ENCODE measurements at places on chromosomes 11 and 22.

DNA sequence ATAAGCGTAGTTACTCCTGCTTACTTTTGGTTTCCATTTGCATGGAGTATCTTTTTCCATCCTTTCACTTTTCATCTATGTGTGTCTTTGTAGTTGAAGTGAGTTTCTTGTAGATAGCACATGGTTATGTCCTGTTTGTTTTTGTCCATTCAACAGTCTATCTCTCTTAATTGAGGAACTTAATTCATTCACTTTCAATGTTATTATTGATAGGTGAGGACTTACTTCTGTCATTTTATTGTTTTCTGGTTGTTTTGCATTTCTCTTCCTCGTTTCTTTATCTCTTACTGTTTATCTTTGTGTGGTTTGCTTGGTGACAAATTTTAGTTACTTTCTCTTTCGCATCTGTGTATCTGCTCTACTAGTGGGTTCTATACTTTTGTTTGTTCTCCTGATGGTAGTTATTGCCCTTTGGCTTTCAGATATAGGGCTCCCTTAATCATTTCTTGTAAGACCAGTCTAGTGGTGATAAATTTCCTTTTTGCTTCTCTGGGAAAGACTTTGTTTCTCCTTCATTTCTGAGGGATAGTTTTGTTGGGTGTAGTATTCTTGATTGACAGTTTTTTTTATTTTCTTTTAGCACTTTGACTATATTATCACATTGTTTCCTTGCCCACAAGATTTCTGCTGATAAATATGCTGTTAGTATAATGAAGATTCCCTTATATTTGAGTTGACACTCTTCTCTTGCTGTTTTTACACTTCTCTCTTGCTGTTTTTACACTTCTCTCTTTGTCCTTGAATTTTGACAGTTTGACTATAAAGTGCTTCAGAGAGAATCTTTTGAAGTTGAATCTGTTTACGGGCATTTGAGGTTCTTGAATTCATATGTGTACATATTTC, 9.0 kb upstream of the RAG1 start:
- no peak for DNase-seq

- DNase-seq: no peak
Observed at GRCh38 chr11:103844327-103845215, 191.9 kb upstream of the DDI1 start.

- DNase-seq: peak; percentile 88
Observed at GRCh38 chr22:32103658-32104315, 55.3 kb downstream of the C22orf42 start.

DNA sequence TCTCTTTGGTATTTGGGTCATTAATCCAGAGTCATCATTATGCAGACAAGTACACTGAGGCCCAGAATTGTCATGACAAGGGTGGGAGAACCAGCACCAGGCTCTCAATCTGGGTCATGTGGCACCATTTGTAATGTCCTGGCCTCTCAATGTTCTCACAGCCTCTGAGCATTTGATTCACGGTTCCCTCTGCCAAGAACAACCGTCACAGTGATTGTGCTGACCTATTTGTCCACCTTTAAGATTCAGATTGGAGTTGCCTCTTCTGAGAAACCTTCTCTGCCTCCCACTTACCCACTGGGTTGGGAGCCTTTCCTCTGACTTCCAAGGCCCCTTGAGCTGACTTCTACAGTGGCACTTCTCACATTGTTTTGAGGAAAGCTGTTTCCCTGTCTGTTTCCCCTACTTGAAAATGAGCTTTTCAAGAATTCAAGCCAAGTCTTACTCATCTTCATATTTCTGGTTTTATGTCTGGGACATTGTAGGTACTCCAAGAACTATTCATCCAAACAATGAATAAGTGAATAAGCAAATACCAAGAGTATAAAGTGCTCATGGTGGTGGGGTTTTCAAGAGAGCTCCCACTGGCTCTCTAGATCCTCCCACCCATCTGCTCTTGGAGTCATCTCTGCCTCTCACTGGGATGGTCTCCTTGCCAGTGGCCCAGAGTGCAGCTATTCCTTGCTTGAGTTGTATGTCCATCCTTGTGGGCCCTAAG, 126.4 kb upstream of the E2F8 start:
- DNase-seq: no peak

DNA sequence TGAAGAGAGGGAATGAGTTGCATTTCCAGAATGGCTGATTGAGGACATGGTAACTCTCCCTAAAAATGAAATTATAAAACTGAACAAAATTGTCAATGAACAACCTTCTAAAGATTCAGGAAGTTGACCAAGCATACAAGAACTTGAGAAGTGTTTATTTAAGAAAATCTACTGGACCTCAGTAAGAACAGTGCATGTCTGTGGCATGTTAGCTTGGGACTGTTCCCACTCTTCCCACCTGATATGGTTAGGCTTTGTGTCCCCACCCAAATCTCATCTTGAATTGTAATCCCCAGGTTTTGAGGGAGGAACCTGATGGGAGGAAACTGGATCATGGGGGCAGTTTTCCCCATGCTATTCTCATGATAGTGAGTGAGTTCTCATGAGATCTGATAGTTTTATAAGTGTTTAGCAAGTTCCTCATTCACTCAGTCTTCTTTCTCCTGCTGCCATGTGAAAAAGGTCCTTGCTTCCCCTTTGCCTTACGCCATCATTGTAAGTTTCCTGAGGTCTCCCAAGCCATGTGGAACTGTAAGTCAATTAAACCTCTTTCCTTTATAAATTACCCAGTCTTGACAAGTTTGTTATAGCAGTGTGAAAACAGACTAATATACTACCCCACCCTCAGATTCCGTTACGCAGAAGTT, 15.4 kb downstream of the MS4A13 start:
- DNase-seq: no peak

DNA sequence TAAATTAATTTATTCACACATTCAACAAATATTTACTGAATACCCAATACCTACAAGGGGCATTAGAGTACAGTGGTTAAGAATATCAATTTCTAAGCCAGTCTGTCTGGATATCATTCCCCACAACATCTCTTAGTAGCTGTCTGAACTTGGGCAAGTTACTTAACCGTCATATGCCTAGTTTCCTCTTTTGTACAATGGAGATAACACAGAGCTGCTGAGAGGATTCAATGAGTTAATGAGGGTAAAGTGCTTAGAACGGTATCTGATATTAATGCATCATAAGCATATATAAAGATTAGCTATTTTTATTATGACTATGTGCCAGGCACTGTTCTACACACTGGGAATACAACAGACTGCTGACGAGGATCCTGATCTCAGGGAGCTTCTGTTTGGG, 116.4 kb downstream of the APOL5 start:
- DNase-seq: no peak

DNA sequence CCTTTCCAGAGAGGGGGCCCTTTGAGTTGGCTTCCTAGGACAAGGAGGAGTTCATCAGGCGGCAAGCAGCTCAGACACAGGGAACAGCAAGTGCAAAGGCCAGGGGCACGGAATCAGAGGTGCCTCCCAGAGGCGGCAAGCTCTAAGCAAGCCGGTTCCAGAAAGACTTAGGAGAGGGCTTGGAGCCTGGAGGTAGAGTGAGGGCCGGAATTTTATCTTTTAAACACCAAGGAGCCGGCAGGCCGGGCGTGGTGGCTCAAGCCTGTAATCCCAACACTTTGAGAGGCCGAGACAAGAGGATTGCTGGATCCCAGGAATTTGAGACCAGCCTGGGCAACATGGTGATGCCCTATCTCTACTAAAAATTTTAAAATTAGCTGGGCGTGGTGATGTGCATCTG, 26.6 kb downstream of the FADD start:
- no peak for DNase-seq

DNA sequence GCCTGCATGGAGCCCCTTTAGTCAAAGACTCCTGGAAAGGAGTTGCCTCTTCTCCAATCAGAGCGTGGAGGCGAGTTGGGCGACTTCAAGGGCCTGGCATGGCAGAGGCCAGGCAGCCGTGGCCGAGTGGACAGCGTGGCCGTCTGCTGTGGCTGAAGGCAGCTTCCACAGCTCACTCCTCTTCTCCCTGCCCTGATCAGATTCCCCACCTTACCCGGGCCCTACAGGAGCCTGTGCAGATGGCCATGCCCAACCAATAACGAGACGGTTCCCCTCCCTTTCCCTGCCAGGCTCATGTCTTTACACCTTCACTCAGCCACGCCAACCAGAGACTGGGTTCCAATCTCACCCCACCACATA, 20.0 kb upstream of the SLC22A12 start:
- DNase-seq: no peak

DNA sequence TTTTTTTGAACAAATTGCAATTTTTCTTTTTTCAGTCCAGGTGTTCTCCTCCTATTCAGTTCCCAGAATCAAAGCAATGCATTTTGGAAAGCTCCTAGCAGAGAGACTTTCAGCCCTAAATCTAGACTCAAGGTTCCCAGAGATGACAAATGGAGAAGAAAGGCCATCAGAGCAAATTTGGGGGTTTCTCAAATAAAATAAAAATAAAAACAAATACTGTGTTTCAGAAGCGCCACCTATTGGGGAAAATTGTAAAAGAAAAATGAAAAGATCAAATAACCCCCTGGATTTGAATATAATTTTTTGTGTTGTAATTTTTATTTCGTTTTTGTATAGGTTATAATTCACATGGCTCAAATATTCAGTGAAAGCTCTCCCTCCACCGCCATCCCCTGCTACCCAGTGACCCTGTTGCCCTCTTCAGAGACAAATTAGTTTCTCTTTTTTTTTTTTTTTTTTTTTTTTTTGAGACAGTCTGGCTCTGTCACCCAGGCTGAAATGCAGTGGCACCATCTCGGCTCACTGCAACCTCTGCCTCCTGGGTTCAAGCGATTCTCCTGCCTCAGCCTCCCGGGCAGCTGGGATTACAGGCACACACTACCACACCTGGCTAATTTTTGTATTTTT, 6.2 kb upstream of the UBE4A start:
- peak; percentile 15 for DNase-seq

DNA sequence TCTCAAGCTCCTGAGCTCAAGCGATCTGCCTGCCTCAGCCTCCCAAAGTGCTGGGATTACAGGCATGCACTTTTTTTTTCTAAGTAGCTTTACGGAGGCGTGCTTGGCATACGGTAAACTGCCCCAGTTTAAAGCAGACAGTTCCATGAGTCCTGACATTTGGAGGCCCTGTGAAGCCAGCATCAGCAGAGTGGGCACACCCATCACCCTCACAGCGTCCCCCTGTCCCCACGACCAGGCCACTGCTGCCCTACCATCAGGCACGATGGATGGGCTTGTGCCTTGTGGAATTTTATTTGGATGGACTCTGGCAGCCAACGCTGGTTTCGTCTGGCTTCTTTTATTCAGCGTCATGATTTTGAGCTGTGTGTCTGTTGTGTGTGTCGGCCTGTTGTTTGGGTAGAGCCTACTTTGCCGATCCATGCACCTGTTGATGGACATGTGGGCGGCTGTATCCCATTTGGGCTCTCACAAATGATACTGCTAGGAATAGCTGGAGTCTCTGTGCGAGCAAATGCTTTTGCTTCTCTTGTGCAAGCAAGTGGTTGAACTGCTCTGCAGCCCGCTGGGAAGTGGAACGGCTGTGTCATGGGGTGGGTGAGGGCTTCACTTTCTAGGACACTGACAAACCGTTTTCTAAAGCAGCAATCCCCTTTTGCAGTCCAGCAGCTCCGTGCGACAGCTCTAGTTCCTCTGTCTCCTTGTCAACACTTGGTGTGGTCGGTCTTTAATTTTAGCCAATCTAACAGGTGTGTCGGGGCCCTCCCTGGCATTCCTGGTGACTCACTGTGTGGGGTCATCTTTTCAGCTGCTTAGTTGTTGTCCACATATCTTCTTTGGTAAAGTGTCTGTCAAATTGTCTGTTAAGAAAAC, 23.8 kb downstream of the KCNQ1 start:
- DNase-seq: no peak

DNA sequence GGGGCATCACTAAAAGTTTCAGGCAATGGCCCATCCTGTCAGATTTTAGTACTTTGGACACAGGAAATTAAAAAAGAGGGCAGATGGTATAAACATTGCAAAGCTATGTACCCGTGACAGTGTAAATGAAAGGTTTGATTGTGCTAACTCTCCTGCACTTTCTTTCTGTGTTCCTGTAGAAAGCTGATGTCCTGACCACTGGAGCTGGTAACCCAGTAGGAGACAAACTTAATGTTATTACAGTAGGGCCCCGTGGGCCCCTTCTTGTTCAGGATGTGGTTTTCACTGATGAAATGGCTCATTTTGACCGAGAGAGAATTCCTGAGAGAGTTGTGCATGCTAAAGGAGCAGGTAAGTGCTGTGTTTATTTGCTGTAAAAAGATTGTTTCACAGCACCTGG, 10.3 kb downstream of the CAT start:
- peak; percentile 53 for DNase-seq

DNA sequence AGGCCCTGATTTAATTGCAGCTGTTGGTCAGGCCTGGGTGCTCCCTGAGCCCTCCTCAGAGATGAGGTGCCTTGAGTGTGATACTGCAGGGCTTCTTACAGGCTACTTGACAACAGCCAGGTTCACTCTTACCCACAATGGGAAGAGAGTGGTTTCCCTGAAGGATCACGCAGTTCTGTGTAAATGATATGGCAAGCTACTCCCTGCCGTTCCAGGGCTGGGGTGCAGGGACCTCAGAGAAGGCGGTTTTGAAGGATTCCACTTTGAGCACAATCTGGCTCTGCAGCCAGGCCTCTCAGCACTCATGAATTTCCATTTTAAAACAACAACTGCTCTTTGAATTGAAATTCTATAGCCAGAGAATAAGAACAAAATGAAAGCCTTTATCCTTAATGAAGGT, 92.9 kb downstream of the SLC17A6 start:
- no peak for DNase-seq

GRCh38 chr11:46611526-46612304, 5.3 kb downstream of the HARBI1 start:
- DNase-seq: no peak

DNA sequence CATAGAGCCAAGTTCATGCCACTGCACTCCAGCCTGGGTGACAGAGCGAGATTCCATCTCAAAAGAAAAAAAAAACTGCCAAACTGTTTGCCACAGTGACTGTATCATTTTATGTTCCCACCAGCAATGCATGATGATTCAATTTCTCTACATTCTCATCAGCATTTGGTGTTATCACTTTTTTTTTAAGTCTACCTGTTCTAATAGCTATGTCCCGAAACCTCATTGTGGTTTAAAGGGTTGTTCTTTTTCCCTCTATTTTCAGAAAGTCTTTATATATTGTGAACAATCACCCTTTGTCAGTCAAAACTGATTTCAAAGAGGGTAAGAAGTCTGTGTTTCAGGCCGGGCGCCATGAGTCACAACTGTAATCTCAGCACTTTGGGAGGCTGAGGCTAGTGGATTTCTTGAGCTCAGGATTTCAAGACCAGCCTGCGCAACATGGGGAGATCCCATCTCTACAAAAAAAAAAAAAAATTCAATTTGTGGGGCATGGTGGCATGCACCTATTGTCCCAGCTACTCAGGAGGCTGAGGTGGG, 14.8 kb upstream of the FAM168A start:
- DNase-seq: peak; percentile 43

DNA sequence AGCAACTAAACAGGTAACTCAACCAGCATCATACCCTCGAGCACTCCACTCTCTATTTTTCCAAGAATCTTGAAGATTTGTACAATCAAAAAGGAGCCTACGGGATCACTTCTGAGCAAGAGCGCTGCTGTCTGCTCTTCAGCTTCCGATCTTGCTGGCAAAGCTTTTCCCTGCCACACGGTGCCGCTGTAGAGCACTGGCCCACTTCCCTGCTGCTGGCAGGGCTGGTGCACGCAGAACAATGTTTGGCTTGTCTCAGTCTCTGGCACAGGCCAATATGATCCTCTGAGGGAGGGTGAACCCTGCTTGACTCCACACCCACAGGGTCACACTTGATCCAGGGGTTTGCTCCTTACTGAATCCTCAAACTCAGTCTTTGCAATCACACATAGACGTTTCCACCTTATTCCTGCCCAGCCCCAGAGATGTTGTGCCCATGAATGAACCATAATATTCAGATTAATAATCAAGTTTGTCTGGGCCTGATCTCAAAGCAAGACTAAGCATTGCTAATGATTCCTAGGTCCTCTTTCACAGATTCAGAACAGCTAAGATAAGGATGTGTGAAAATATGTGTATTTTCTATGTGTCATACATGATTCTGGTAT, 536.6 kb downstream of the SOX6 start:
- peak; percentile 78 for DNase-seq

All from foreskin melanocyte (primary cell).